ENCODE measurements at places on chromosomes 3 and 15.

DNA sequence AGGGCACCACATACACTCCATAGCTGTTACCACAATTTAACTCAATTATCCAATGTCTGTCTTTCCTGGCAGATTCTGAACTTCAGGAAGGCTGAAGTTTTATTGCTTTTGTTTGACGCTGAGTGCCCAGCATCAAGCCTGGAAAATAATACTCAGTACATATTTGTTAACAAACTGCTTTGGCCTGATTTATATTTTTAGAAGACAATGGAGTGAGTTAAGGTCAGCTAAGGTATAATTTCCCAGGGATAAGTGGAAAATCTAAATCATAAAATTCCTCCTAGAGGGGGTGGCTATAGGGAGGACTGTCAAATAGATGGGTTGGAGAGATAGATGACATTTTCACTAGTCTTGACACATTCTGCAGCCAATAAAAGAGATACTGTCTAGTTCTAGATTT is 659.4 kb upstream of the ADAMTS9 start:
- DNase-seq, result no peak

DNA sequence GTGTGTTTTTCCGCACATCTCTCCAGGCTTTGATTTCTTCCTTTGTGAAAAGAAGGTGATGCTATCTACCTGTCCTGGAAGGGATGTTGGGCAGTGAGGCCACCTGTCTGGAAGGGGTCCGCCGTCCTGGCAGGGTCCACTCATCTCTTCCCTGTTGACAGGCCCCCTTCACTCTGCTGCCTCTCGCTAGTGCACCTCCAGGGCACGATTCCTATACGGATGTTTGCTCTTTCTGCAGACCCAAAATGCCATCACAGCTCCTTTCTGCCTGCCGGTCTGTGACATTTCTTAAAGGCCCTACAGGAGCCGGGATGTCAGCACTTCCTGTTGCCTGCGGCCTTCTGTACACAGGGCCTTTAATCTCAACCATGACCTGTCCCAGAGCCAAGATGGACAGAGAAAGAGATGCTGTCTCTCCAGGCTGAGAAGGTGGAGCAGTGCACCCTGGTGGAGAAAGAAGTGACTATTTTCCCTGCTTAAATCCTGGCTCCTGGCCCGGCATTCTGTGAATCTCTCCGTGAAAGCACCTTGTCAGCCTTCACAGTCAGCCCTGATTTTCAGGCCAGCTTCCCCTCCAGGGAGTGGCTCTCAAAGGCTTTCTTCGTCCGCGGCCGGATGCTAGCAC is 7.4 kb downstream of the FAM3D start:
- no peak for DNase-seq

DNA sequence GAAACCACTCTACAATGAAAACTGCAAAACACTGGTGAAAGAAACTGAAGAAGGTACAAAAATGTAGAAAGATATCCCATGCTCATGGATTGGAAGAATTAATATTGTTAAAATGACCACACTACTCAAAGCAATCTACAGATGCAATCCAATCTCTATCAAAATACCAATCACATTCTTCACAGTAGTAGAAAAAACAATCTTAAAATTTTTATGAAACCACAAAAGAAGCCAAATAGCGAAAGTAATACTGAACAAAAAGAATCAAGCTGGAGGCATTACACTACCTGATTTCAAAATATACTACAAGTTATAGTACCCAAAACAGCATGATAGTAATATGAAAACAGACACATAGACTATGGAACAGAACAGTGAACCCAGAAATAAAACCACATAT is 36.9 kb downstream of the TXNRD3 start:
- no peak for DNase-seq

DNA sequence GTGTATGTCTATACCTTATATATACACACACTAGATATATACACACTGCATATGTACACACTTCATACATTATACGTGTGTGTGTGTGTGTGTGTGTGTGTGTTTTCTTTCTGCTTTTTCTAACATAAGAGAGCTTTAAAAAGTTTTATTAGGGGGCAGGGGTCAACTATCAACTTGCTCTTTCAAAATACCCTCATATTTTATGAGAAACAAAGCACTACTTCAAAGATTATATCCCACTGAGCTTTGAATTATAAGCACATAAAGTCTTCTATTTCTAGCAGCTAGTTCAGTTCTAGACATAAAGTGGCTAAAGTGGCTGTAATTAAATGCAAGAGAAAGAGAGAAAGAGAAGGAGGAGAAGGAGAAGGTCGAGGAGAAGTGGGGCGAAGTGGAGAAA is 1361.3 kb downstream of the ZPLD1 start:
- DNase-seq, result no peak

DNA sequence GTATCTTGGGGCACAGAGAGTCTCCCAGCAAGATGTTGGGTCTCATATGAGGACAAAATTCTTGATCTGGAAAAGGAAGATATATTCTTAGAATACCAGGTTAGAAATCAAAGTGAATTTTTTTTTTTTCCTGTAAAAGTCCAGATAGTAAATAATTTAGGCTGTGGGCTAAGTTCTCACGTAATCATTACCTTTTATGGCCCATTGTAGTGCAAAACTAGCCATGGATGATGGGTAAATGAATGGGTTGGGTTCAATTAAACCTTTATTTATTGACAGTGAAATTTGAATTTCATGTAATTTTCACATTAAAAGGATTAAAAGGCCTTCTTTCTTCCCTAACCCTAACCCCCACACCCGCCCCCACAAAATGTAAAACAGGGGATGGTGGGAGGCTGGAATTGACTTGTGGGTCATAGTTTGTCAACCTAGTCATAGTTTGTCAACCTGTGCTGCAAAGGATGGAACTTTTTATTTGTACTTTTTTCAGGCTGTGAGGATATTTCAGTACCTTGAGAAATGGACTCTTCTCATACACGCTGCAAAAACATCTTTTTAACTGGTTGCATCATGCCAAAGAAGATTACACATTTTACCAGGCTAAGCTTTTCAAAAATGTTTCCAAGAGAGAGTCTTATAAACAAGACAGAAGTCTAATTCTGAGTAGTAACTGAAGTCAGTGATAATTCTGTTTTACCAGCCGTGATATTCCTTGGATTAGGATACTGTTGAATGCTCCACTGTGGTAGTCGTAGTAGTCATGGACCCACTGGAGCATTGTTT is 138.8 kb downstream of the AKAP13 start:
- no peak for DNase-seq

DNA sequence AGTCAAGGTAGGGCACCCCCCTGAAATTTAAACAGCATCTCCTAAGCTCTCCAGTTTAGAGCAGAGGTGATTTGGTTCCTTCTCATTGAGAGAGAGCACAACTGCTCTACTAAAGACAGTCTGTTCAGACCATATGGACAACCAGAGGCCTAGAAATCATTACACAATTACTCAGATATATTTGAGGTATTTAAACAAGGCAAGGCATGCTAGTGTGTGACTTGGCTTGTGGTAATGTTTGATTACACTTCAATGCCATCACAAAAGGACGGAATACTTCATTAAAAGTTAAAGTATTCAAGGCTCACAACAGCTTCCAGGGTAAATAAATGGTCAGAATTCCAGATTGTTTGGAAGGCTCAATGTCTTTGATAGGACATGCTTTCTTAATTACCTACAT is 110.2 kb downstream of the LRTM1 start:
- DNase-seq, result no peak

GRCh38 chr15:71715914-71716313 is 94.4 kb upstream of the NR2E3 start:
- DNase-seq, result no peak

DNA sequence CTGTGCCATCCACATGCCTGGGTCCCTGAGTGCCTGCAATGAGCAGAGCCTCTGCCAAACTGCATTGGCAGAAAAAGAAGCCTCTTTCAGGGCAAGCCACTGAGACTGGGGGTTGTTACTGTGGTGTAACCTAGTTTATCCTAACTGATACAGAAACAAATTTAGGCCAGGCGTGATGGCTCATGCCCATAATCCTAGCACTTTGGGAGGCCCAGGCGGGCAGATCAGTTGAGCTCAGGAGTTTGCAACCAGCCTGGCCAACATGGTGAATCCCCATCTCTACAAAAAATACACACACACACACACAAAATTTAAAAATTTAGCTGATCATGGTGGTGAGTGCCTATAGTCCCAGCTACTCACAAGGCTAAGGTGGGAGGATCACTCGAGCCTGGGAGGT is 221.6 kb downstream of the TBC1D2B start:
- DNase-seq, result no peak

DNA sequence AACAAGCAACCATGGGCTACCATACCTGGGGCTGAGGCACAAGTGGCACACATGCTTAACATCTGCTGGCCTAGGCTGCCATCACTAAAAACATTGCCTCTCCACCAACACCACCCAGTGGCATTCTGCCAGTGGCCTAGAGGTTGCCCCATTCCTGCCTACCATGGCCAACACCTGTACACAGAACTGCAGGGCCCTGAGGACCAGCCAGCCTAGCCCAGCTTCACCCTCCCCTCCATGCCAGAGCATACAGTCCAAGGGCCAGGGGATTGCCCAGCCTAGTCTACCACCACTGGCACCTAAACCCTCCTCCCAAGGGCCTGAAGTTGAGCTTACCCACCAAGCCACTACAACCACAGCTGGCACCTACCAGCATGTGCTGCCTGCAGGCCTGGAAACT is 35.3 kb downstream of the NEK10 start:
- DNase-seq, result no peak

- DNase-seq, result no peak
These were observed 568.0 kb upstream of the MDFIC2 start for GRCh38 chr3:70880421-70880820.

DNA sequence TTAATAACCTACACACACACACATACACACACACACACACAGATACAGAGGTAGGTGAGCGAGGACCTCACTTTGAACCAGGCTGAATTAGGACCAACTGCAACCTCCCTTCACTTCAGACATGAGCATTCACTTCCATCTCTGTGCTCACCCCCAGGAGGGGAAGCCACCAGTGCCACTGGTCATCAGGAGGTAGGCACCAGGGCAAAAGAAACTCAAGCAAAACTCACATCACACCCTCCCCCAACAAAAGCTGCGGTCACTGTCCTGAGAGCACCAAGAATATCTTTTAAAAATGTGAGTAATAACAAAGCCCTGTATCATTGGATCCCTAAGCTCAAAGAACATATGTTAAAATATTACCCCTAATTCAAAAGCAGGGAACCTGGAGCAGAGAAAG is 8.1 kb downstream of the FOXP1 start:
- DNase-seq, result no peak

GRCh38 chr15:91716536-91716935 is 137.0 kb upstream of the SLCO3A1 start:
- no peak for DNase-seq

GRCh38 chr3:37921025-37921424 is 59.3 kb downstream of the CTDSPL start:
- DNase-seq, result no peak

- no peak for DNase-seq
These were observed 3.7 kb downstream of the EHD4 start for GRCh38 chr15:41968701-41969100.

GRCh38 chr3:194632809-194633348 is 340 bp downstream of the TMEM44 start:
- DNase-seq, result peak; percentile 3

GRCh38 chr3:8638994-8639658 is 5.5 kb downstream of the SSUH2 start:
- DNase-seq, result no peak

DNA sequence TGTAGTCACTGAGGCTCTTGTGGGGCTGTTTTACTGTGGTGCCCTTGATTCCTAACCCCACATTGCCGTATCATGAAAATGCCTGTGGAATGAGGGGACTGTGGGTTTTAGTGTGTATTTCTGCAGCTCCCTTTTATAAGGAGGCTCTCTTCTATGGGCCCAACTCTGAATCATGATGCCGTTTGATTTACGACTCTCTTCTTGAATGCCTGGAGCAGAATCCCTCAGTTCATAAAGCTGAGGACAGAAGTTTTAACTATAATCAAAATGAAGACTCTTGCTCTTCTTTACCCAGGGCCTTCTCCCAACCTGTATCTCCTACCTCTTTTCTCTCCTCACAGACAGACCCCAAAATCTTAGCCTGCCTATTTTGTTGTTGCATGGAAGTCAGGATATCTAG is 109.5 kb downstream of the RARB start:
- DNase-seq, result no peak

DNA sequence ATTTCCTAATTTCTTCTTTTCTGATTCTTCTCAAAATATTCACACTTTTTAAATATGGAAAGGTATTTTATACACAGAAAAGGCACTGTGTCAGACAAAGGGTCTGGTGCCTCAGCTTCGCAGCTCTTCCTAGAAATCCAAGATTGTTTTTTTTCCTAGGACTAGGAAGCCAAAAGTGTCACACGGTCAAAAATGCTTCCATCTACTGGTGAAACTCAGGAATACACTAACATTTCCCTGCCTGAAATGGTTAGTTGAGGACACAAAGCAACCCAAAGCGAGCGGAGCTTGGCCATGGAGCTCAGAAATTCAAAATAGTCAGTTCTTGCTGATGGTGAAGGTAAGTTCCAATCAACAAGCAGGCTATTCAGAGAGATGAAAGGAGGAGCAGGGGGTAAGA is 426.5 kb upstream of the RASGRP1 start:
- no peak for DNase-seq

DNA sequence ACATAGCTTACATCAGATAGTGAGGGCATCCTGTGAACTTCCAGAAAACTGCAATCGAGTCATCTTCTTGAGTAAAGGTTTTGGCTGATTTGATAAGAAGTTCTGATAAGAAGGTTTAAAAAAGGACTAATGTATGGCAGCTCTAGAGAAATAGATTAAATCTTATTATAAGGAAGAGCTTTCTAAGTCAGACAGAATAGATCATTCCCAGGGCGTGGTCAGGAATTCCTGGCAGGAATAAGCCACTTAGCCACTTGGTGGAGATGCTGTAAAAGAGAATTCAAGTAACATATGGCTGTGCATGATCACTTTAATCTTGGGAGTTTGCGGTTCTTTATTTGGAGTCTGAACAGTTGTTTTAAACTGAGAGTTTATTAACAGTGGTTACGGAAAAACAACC is 17.4 kb downstream of the PGBD4 start:
- no peak for DNase-seq

DNA sequence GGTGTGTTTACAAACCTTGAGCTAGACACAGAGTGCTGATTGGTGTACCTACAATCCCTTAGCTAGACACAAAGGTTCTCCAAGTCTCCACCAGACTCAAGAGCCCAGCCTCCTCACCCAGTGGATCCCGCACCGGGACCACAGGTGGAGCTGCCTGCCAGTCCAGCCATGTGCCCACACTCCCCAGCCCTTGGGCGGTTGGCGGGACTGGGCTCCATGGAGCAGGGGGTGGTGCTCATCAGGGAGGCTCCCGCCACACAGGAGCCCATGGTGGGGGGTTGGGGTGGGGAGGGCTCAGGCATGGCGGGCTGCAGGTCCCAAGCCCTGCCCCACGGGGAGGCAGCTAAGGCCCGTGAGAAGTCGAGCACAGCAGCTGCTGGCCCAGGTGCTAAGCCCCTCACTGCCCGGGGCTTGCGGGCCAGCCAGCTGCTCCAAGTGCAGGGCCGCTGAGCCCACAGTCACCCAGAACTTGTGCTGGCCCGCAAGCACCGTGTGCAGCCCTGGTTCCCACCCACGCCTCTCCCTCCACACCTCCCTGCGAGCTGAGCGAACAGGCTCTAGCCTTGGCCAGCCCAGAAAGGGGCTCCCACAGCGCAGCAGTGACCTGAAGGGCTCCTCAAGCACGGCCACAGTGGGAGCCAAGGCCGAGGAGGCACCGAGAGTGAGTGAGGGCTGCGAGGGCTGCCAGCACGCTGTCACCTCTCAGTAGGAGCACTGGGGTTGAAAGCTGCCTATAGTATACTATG is 43.7 kb downstream of the CASR start:
- DNase-seq, result no peak
